ENCODE measurements at places on chromosomes 1 and 21. TPM values are rescaled to one million over a fixed set of nuclear protein-coding genes. Genes with fewer than 3 reads are reported as not detected.

DNA sequence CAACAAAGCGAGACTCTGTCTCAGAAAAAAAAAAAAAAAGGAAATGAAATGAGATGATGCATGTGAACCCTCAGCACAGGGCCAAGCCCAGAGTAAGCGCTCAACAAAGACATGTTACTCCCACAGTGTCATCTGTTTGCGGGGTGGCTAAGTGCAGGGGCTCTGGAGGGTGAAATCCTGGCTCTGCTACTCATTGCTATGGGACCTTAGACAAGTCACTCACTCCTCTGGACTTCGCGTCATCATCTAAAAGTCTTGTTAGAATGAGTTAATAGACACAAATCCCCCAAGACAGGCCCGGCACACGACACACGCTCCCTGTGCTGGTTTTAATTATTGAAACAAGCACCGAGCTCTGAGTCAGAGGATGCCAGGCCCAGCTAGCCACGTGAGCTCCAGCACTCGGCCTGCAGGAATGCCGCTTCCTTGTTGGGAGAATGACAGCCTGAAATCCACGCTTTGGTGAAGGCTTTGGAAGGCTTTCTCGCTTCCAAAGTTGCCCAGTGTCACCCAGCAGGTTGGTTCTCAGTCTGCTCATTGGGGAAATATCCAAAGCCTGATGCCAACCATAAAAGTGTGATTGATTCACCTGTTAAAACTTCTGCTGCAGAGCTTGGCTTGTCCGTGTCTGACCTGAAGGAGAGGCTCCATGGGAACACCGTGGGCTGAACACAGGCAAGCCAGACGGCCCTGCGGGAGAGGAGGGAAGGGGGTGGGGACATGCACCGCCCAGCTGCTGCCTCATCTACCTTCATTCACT is 36.7 kb upstream of the TARDBP start:
- H3K27me3 ChIP-seq = peaks cover 20% of the 10 kb centered on the region
- H3K4me1 ChIP-seq = no peaks in the 10 kb centered on the region

- H3K4me1 ChIP-seq = no peaks in the 10 kb centered on the region
- H3K27ac ChIP-seq = no peak overlapping the region
- no peaks in the 10 kb centered on the region for H3K36me3 ChIP-seq
- peaks cover 8% of the 10 kb centered on the region for H3K27me3 ChIP-seq
- no peak overlapping the region for H3K4me3 ChIP-seq
Observed at GRCh38 chr1:62346886-62347285, 27.7 kb upstream of the KANK4 start.

- no peak overlapping the region for H3K27ac ChIP-seq
- H3K4me3 ChIP-seq = no peak overlapping the region
- DNase-seq = no peak
Observed at GRCh38 chr1:60449876-60450275, 376.3 kb upstream of the C1orf87 start.

- no peak for DNase-seq
- no peaks in the 10 kb centered on the region for H3K36me3 ChIP-seq
- H3K4me3 ChIP-seq = no peak overlapping the region
- H3K27me3 ChIP-seq = no peaks in the 10 kb centered on the region
- H3K4me1 ChIP-seq = no peaks in the 10 kb centered on the region
- no peak overlapping the region for H3K27ac ChIP-seq
Observed at GRCh38 chr1:177800400-177801088, 169.3 kb downstream of the SEC16B start.

DNA sequence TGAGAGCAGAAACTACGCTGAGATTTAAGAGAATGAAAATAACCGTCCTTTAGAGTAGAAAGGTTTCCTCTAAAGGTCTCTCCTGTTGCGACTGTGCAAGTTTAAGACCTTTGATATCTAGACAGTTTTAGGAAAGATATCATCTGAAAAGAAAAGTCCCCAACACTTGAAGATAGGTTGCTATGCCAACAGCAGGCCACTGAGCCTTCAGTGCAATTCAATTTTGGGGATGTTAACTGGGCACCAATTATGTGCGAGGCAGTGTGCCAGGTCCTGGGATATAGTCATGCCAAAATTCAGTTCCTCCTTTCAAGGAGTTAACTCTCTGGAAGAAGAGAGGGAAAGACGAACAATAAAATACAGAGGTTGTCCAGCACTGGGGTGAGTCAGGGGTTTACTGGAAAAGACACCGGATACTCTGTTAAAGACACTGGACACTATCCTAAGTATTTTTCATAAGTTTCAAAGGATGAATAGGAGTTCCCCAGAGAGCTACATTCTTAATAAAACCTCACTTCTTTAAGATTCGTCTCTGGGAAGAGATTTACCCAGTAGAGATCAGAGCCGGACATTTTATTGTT is 25.5 kb upstream of the ZNF281 start:
- H3K4me1 ChIP-seq = peaks cover 7% of the 10 kb centered on the region
- no peaks in the 10 kb centered on the region for H3K36me3 ChIP-seq
- no peak overlapping the region for H3K4me3 ChIP-seq

DNA sequence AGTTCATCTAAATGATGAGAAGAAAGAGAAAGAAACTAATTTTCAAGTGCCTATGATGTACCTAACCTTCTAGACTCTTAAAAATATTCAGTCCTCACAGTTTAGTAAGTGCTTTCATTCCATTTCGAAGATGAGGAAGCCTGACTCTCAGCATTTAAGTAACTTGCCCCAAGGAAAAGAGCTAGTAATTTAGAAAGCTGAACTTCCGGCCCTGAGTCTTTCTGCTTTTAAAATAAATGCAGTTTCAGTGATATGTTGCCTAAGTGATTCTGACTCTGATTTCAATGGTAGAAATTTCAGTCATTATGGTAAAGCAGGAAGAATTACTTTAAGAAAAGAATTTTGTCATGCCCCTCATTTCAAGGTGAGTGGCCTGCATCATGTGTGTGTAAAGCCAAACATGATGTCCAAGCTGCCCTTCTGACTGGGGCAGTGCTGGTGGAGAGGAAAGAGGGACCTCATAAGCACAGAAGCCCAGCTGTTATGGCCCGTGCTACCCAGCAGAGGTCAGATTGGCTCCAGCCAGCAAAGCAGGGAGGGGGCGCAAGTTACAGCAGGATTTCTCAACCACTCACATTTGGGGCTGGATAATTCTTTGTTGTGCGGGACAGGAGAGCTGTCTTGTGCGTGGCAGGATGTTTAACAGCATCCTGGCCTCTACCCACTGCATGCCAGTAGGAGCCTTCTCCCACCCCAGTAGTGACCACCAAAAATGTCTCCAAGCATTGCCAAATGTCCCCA is 10.7 kb downstream of the ATP1A4 start:
- H3K4me3 ChIP-seq = no peak overlapping the region
- H3K27me3 ChIP-seq = no peaks in the 10 kb centered on the region
- no peaks in the 10 kb centered on the region for H3K36me3 ChIP-seq
- DNase-seq = no peak
- H3K27ac ChIP-seq = no peak overlapping the region

GRCh38 chr1:207822602-207823451 is 71.0 kb downstream of the CD46 start:
- peak; percentile 67 for DNase-seq
- H3K4me1 ChIP-seq = peaks cover 94% of the 10 kb centered on the region
- peak overlapping the region; percentile 99 for H3K4me3 ChIP-seq

DNA sequence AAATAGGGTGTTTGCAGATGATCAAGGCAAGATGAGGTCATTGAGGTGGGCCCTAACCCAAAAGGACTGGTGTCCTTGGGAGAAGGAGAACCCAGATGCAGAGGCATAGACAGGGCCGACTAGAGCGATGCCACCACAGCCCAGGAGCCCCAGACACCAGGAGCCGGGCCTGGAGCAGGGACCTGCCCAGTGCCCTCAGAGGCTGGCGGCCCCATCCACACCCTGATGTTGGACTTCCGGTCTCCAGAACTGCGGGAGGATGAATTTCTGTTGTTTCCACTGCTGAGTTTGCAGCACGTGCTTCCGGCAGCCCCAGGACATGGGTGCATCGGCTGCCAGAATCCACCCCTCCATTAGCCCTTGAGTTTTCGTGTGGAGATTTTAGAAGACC is 7.2 kb upstream of the ACTRT2 start:
- DNase-seq = no peak
- no peaks in the 10 kb centered on the region for H3K36me3 ChIP-seq
- H3K4me1 ChIP-seq = peaks cover 7% of the 10 kb centered on the region
- H3K27ac ChIP-seq = no peak overlapping the region
- no peak overlapping the region for H3K4me3 ChIP-seq

GRCh38 chr1:210777914-210778313 is 356.0 kb downstream of the KCNH1 start:
- no peak overlapping the region for H3K4me3 ChIP-seq
- no peak overlapping the region for H3K27ac ChIP-seq
- no peaks in the 10 kb centered on the region for H3K4me1 ChIP-seq
- DNase-seq = no peak

- H3K27ac ChIP-seq = no peak overlapping the region
- H3K27me3 ChIP-seq = no peaks in the 10 kb centered on the region
- H3K4me1 ChIP-seq = no peaks in the 10 kb centered on the region
- H3K4me3 ChIP-seq = no peak overlapping the region
- no peak for DNase-seq
Observed at GRCh38 chr21:38277501-38278131, 20.8 kb downstream of the KCNJ15 start.

Gene A3GALT2
- total RNA-seq = not detected

Gene HES2
- not detected for total RNA-seq

Gene LRRC71
- total RNA-seq = not detected
